ENCODE measurements at places on chromosomes 4 and X.

GRCh38 chr4:100581337-100581736 is 63.5 kb upstream of the EMCN start:
- DNase-seq, result no peak

DNA sequence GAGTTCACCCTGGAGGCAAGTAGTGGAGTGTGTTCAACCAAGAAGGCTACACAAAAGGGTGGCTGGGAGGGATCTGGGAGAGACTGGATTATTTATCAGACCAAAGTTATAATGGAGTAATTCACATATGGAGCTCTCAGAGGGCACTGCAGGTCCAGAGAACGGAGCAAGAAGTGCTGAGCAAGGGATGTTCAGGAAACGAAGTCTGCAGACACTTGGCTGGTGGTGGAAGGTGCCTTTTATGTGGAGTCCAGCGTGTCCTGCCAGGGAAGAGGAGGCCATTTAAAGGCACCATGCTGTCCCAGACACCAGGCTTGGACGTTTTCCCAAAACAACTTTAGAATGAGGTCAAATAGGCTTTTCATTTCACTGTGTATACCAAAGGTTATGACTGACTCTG is 130.1 kb downstream of the CEP135 start:
- no peak for DNase-seq

- DNase-seq, result no peak
Observed at GRCh38 chr4:1195109-1195671, 22.8 kb upstream of the SPON2 start.

- DNase-seq, result no peak
Observed at GRCh38 chrX:38970845-38971244, 169.6 kb downstream of the MID1IP1 start.

- DNase-seq, result no peak
Observed at GRCh38 chr4:69668680-69669079, 15.6 kb upstream of the UGT2A1 start.

GRCh38 chrX:42536286-42536685 is 241.7 kb downstream of the PPP1R2C start:
- DNase-seq, result no peak

DNA sequence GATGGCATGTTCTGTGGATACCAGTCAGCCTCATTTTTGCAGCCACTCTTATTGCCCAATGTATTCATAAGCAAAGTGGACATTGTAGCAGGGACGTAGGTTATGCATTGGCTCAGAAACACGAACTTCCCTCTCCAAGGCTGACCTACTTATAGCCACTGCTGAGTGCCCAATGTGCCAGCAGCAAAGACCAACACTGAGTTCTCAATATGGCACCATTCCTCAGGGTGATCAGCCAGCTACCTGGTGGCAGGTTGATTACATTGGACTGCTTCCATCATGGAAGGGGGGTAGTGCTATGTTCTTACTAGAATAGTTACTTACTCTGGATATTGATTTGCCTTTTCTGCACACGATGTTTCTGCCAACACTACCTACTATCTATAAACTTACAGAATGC is 306.9 kb downstream of the KCNIP4 start:
- no peak for DNase-seq

- no peak for DNase-seq
Observed at GRCh38 chrX:72712094-72712755, 1.9 kb downstream of the PHKA1 start.

- no peak for DNase-seq
Observed at GRCh38 chr4:154781983-154782293, 866 bp downstream of the RBM46 start.

Measured in activated effector memory CD4-positive, alpha-beta T cell treated with Interleukin-2 at 50 U/mL for 16 hours (primary cell).